ENCODE measurements at places on chromosomes 6 and 20. TPM values are rescaled to one million over a fixed set of nuclear protein-coding genes. Genes with fewer than 3 reads are reported as not detected.

GRCh38 chr20:17836303-17836861 is 132.2 kb downstream of the SNX5 start:
- no peaks in the 10 kb centered on the region for H3K36me3 ChIP-seq
- H3K27ac ChIP-seq, result peak overlapping the region; percentile 91
- peak; percentile 87 for DNase-seq
- H3K4me3 ChIP-seq, result no peak overlapping the region

DNA sequence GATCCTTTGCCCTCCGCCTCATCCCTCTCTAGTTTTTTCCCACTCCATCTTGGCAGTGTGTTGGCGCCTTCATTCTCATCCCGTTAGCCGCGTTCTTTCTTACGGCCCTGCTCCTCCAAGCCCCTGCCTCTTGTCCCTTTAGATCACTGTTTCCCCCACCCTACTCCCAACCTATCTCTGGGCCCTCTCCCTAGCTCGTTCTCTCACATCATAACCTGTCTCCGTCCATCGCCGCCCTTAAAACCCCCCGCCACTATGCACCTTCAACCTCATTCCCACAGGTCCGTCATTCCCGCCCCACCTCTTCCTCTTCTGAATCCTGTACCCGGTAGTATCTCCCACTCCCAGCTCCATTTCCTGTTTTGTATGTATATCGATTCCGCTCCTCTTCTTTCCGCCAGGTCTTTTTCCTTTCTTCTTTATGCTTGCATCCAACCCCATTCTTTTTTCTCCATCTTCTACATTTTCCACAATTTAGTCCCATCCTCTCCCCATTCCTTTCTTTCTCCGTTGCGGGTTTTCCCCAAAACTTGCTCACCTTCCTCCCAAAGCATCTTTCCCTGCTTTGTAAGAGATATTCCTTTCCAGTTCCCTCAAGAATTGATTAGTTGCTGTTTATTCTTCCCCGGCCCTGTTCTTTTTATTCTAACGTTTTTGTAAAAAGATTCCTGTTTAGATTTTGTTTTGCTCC is 671 bp downstream of the EFHC1 start:
- DNase-seq, result no peak
- peak overlapping the region; percentile 93 for H3K4me3 ChIP-seq
- H3K27ac ChIP-seq, result peak overlapping the region; percentile 92

The GSTA3 gene
- not detected for total RNA-seq

GRCh38 chr6:53369876-53370515 is 21.2 kb upstream of the ELOVL5 start:
- H3K36me3 ChIP-seq, result no peaks in the 10 kb centered on the region
- H3K27ac ChIP-seq, result no peak overlapping the region
- H3K4me1 ChIP-seq, result no peaks in the 10 kb centered on the region
- H3K4me3 ChIP-seq, result no peak overlapping the region
- no peaks in the 10 kb centered on the region for H3K27me3 ChIP-seq

The SLC22A7 gene
- not detected for total RNA-seq

The CEP162 gene
- total RNA-seq, result 4.0 TPM

GRCh38 chr20:63024573-63025392 is 18.0 kb upstream of the BHLHE23 start:
- peak; percentile 8 for DNase-seq
- no peak overlapping the region for H3K27ac ChIP-seq
- no peaks in the 10 kb centered on the region for H3K36me3 ChIP-seq
- H3K27me3 ChIP-seq, result peaks cover 98% of the 10 kb centered on the region
- no peak overlapping the region for H3K4me3 ChIP-seq

DNA sequence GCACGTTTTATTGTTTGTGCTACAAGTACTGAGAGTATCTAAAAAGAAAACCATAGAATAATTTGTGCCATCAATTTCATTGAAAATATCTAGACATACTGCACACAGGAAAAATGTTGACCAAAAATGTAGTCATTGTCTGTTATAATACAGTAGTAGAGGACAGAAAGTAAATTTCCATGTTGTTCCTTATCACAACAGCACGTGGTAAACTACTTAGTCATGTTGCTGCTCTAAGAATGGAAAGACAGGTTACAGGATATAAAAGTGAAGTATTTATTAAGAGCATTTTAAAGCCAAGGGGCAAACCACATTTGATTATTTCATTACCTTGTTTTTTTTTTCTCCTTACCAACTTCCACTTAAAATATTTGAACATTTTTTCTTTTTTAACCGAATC is 89.0 kb upstream of the CEP85L start:
- no peak overlapping the region for H3K4me3 ChIP-seq
- DNase-seq, result no peak
- no peak overlapping the region for H3K27ac ChIP-seq
- H3K27me3 ChIP-seq, result no peaks in the 10 kb centered on the region

The MRPL2 gene
- 94.9 TPM for total RNA-seq

The RAB44 gene
- total RNA-seq, result 0.05 TPM

The CNKSR3 gene
- total RNA-seq, result 20.3 TPM

GRCh38 chr6:122416825-122417224 is 17.4 kb downstream of the HSF2 start:
- H3K4me1 ChIP-seq, result peaks cover 23% of the 10 kb centered on the region
- no peak for DNase-seq
- H3K36me3 ChIP-seq, result peaks cover 55% of the 10 kb centered on the region
- no peaks in the 10 kb centered on the region for H3K27me3 ChIP-seq

GRCh38 chr20:38113401-38114325 is 51.4 kb downstream of the TGM2 start:
- DNase-seq, result no peak
- no peak overlapping the region for H3K4me3 ChIP-seq
- H3K36me3 ChIP-seq, result no peaks in the 10 kb centered on the region
- H3K27ac ChIP-seq, result peak overlapping the region; percentile 47
- H3K27me3 ChIP-seq, result no peaks in the 10 kb centered on the region
- H3K4me1 ChIP-seq, result peaks cover 45% of the 10 kb centered on the region

- H3K36me3 ChIP-seq, result no peaks in the 10 kb centered on the region
- no peak for DNase-seq
- peak overlapping the region; percentile 54 for H3K4me3 ChIP-seq
- peaks cover 15% of the 10 kb centered on the region for H3K4me1 ChIP-seq
Observed at GRCh38 chr6:27814665-27815424, 97.4 kb downstream of the OR2B2 start.

DNA sequence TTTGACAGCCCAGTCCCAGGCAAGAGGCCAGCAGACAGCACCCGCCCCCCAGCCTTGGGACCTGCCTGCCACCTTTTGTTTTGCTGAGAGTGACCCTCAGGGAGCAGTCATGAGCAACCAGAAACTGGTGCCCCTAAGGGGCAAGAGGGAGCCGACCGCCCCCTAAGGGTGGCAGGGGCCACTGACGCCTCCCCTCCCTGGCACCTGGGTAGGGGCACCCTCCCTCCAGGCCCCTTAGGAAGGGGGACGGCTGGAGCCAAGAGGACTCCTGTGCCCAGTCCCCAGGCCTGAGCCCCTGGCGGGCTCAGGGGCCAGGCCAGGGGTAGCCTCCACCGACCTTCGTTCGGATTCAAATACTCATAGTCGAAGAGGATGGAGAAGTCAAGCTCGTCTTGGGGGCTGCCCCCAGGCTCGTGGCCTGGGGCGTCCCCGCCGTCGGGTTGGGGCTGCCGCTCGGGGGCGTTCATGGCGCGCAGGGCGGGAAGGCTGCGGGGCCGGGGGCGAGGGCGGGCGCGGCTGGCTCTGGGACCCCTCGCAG is 417 bp downstream of the NFATC2 start:
- peak overlapping the region; percentile 63 for H3K4me3 ChIP-seq
- H3K27ac ChIP-seq, result peak overlapping the region; percentile 80
- H3K4me1 ChIP-seq, result peaks cover 36% of the 10 kb centered on the region
- DNase-seq, result no peak
- H3K27me3 ChIP-seq, result no peaks in the 10 kb centered on the region

The THBD gene
- 13.8 TPM for total RNA-seq

- no peaks in the 10 kb centered on the region for H3K27me3 ChIP-seq
- no peaks in the 10 kb centered on the region for H3K4me1 ChIP-seq
- peaks cover 38% of the 10 kb centered on the region for H3K36me3 ChIP-seq
- no peak overlapping the region for H3K27ac ChIP-seq
- no peak overlapping the region for H3K4me3 ChIP-seq
Observed at GRCh38 chr20:51610111-51610510, 67.6 kb upstream of the NFATC2 start.

GRCh38 chr6:3510178-3510577 is 53.3 kb upstream of the SLC22A23 start:
- no peak for DNase-seq
- H3K27ac ChIP-seq, result no peak overlapping the region
- peaks cover 49% of the 10 kb centered on the region for H3K27me3 ChIP-seq
- no peaks in the 10 kb centered on the region for H3K36me3 ChIP-seq

DNA sequence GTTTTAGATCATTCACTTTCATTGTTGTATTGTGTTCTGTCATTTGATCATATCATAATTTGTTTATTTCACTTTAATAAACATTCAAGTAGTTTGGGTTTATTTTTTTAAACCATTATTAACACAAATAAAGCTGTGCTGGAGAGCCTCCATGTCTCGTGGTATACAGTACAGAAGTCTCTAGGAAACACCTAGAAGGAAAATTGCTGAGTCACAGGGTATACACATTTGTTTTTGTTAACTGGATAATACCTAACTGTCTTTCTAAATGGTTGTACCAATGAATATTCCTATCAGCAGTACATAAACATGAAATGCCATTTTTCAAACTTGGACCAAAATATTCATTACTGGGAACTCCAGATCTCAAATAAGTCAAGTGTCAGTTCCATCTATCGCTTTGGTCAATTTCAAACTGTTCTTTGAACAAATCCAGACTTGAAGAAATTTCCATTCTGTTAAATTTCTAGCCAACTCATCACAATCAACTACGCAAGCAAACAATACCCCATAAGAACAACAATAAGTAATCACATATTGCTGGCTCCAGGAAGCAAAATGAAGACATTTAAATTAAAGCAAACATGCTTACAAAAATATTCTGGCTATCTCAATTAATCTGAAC is 138.1 kb downstream of the ATXN1 start:
- H3K36me3 ChIP-seq, result no peaks in the 10 kb centered on the region
- no peak overlapping the region for H3K27ac ChIP-seq
- DNase-seq, result no peak
- no peaks in the 10 kb centered on the region for H3K27me3 ChIP-seq
- no peak overlapping the region for H3K4me3 ChIP-seq

The OR2W1 gene
- not detected for total RNA-seq

DNA sequence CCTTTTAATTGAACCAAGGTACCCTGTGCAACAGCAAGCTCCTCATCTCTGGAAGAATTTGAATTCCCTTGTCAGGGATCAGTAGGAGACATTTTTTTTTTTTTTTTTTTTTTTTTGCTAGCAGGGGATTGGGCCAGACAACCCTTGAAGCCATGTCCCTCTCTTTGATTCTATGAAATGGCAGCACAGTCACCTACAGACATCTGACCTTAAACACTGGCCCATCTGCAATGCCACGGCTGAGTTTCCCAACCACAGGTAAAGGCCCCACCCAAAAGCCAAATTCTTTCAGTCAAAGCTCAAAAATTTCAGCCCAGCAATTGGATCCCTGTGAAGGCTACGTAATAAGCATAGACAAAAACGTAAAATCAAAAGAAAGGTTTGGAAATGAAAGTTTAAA is 94.2 kb downstream of the FYN start:
- no peaks in the 10 kb centered on the region for H3K27me3 ChIP-seq
- no peak overlapping the region for H3K27ac ChIP-seq
- no peaks in the 10 kb centered on the region for H3K36me3 ChIP-seq
- H3K4me1 ChIP-seq, result peaks cover 80% of the 10 kb centered on the region
- no peak for DNase-seq
- H3K4me3 ChIP-seq, result no peak overlapping the region

The STX11 gene
- 6.8 TPM for total RNA-seq

DNA sequence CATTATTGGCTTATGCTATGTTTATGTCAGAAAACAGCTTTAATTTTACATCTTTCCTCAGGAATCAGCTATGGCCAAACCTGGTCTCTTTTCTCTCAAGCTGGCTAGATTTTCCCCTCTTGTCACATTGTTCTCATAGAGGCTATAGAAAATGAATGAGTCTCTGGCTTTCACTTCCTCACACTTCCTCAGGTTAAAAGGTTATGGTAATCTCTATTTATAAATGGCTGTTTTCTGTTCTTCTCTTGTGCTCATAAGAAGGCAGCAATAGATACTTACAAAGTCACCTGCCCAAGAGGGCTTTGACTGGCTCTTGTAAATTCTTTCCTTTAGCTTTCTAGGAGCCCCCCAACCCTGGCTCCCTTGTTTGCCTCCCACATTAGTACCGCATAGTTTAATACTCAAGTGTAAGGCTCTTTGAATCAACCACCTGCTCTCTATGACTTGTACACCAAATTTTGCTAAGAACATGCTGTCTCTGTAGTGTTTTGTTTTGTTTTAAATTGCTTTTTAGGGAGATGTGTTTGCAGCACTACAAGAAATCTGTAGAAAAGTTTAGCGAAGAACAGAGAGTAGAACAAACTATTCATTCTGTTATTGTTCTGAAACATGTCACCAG is 897.4 kb upstream of the CITED2 start:
- peak overlapping the region; percentile 7 for H3K27ac ChIP-seq
- H3K36me3 ChIP-seq, result peaks cover 4% of the 10 kb centered on the region

- peak overlapping the region; percentile 54 for H3K27ac ChIP-seq
- DNase-seq, result no peak
- H3K27me3 ChIP-seq, result no peaks in the 10 kb centered on the region
- H3K36me3 ChIP-seq, result peaks cover 10% of the 10 kb centered on the region
- no peak overlapping the region for H3K4me3 ChIP-seq
Observed at GRCh38 chr6:128069188-128069587, 168.3 kb upstream of the THEMIS start.

The CALHM5 gene
- total RNA-seq, result 2.1 TPM

The MAS1 gene
- total RNA-seq, result not detected

- peak overlapping the region; percentile 67 for H3K27ac ChIP-seq
- H3K4me1 ChIP-seq, result peaks cover 49% of the 10 kb centered on the region
- no peak overlapping the region for H3K4me3 ChIP-seq
- no peaks in the 10 kb centered on the region for H3K27me3 ChIP-seq
Observed at GRCh38 chr6:30759575-30760239, 15.4 kb upstream of the IER3 start.

All from left ventricle myocardium inferior (tissue), 1 donor.